DMS79 (cell line): ENCODE measurements at places on chromosomes 12 and 14.
A peak's percentile ranks its signal among the peaks of the same experiment; 100 is the strongest.

- no peak for DNase-seq
Measured at GRCh38 chr14:79567306-79567705, 644.0 kb downstream of the DIO2 start.

GRCh38 chr14:105660816-105661531 lies 134.6 kb downstream of the TMEM121 start:
- DNase-seq: no peak

- no peak for DNase-seq
Measured at GRCh38 chr12:49236423-49236822, 28.5 kb upstream of the TUBA1C start.

DNA sequence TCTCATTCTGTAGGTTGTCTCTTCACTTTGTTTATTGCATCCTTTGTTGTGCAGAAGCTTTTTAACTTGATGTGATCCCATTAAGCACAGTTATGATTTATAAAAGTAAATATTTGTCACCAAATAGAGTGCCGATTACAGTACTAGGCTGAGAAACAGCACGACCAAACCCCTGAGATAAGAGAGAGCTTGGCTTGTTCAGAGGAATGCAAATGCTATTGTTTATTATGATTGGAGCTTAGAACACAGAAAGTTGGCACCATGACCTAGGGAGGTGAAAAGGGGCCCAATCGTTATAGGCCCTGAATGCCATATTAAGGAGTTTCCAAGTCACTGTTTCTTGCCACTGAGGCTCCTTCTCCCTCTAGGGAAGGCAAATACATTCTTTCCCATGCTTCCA lies 214.9 kb downstream of the KITLG start:
- DNase-seq: no peak

DNA sequence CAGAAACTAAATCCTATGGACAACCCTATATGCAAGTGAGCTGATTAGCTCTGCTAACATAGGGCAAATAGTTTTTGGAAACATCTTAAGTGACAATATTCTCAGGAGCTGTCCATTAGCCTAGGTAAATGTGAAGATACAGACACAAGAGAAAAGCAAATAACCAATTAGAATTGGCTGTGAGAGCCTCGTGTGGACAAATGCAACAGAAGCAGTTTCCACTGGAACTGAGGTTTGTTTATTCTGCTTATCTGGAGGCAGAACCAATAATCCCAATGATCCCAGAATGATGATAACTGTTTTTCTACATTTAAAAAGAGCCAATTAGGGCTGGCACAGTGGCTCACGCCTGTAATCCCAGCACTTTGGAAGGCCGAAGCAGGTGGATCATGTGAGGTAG lies 43.2 kb upstream of the YAF2 start:
- DNase-seq: no peak

GRCh38 chr12:79873201-79873600 lies 61.7 kb downstream of the PPP1R12A start:
- no peak for DNase-seq

DNA sequence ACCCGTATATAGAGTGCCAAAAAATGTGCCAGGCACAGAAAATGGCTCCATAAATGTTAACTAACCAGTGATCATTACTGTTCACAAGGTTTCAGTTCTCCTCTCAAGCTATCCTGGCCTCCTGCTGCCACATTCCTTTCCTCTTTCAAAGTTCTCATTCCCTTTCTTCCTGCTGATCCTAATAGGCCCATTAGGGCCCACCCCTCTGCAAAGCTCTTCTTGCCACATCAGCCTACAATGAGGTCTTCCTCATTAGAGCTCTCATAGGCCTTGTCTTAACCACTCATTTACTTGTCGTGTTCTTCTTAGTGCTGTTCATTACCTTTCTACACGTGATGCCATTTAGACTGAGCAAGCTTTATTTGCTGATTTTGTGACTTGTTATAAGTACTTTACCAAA lies 40.5 kb downstream of the RPS29 start:
- DNase-seq: no peak

DNA sequence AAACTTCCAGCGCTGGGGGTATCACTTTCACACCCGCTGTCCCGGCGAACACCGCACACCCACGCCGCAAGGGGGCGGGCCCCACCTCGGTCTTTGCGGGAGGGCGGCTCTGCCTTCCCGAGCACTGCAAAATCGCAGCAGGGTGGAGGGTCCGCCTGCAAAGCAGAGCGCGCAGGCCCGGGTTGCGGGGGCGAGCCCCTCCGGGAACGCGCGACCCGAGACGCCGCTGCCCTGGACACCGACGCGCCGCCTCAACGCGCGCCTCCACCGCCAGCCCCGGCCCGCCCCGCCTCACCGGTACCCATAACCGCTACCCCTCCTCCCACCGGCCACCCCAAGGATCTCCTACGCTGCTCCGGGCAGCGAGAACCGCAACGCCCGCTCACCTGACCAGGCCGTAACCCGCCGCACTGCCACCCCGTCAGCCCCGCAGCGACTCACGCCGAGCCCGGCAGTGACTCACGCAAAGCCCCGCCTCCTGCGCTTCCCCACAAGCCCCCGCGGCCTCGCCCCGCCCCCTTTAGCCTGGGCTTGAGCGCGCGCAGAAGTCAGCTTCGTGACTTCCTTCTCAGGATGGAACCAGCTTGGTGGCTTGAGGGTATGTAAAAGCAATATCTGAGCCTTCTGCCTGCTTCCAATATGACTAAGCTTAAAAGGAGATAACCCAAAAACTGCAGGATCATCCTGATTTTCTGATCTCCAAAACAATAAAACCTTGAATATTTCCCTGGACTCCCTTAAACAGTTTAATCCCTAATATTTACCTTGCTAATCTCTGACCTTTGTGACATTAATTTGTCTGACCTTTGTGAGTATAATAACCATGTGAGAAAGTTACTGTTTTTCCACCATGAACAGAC lies at the start of gene RPAP3:
TSS of gene RPAP3 (minus strand) at position 465 of the 860 bp plus-strand sequence. CDS start 3,190 bp downstream, outside the sequence.
- peak; percentile 90 for DNase-seq

DNA sequence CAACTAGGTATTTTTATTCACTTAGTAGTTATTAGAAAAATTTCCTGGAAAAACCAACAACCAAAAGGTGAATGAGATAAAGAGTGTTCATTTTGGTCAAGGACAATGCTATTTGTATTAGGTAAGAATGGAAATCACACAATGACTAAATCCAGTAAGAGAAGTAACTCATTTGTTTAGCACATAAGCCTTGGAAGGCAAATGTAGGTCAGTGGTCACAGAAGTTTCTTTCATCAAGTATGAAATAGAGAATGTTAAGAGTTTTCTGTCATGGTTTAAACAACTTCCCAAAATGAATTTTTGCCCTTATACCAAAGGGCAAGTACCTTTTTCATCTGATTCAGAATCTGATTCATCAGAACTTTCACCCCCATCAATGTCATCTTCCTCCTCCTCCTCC lies 101.7 kb downstream of the KIF21A start:
- no peak for DNase-seq

DNA sequence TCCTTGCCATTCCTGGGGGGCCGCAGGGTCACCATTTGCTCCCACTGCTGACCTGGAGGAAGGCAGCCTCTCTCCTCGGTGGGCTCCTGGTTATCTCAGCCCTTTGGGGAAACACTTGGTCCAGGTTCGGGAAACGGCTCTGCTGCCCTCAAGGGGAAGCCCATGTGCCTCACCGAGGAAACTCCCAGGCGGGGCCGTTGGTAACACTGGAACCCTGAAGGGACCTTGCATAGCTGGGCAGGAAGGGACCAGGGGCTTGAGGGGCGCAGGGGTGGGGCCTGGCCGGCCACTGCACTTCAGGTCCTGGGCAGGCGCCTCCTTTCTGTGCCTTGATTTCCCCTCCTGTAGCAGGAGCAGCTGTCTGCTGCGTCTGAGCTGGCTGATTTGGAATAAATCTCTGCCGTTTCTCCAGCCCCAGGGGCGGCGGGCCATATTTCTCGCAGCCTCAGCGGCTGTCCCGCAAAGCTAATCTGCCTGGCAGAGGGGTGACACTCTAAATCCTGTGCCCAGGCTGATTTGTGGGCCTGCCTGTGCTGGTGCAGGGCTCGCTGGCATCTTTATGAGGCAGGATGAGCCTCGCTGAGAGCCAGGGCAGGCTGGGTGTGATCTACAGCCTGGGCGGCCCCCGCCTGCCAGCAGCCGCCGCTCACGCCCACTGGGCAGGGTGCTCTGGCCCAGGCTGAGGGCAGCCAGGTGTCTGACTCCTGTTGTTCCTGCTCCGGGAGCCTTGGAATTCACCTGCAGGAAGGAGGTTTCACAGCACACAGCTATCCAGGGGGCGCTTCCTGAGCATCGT lies 49.7 kb downstream of the KIF26A start:
- peak; percentile 33 for DNase-seq

DNA sequence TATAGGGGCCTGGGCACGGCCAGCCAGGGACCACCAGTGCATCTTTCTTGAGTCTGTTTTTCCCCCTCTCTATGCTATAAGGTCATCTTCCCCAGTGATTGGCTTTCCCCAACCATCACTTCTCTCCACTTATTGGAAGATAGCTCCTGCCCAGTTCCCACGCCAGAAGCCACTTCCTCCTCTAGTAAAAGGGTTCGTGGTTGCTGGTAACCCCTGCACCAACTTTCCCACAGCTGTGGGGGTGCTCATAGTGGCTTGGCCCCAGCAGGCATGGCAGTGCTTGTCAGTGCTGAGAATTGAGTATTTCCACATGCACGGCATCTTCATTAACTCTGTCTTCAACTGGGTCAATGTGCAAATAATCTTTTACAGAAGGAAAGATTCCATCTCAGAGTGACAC lies 215.4 kb downstream of the FOXN3 start:
- DNase-seq: no peak

DNA sequence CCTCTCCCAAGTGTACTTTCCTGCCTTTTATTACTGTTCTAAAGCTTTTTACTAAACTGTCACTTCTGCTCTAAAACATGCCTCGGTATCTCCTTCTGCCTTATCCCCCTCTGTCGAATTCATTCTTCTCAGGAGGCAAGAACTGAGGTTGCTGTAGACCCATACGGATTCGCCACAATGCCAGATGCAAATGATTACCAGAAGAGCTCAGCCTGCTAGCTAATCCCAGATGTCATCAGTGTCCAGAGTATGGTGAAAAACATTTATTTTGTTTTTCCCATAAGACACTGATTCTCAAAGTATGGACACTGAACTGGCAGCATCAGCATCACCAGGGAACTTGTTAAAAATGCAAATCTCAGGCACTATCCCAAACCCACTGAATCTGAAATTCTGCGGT lies 359.3 kb downstream of the TMTC2 start:
- no peak for DNase-seq

DNA sequence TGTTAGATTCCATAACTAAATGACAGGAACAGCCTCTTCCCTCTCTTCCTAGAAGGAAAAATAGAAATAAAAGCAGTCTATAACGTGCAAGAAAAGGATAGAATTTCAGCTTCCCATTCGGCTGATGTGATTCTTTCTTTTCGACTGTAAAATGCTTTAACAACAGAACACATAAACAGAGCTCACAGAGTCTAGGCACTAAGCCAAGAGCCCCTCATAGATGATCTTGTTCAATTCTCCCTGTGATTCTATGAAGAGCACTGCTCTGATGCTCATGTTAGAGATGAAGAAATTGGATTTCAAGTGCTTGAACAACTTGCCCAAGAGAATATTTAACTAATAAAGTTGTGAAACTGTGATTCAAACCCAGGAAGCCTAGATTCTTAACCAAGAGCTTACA lies 232.7 kb downstream of the RPAP3 start:
- no peak for DNase-seq

- DNase-seq: no peak
Measured at GRCh38 chr12:132322206-132323132, 6.9 kb downstream of the GALNT9 start.

- DNase-seq: no peak
Measured at GRCh38 chr12:111759991-111760390, 6.7 kb upstream of the ALDH2 start.

GRCh38 chr12:31524791-31525495 lies 66.0 kb downstream of the DENND5B start:
- no peak for DNase-seq

- DNase-seq: no peak
Measured at GRCh38 chr14:79510659-79511058, 700.6 kb downstream of the DIO2 start.

- DNase-seq: no peak
Measured at GRCh38 chr14:22471545-22472121, 117.4 kb downstream of the DAD1 start.
